ENCODE measurements at places on chromosomes 16 and 17. TPM values are rescaled to one million over a fixed set of nuclear protein-coding genes. Genes with fewer than 3 reads are reported as not detected.

Gene HLF
- not detected for polyA plus RNA-seq

Gene NOL11
- polyA plus RNA-seq, result 22.6 TPM

Gene SLC47A1
- not detected for polyA plus RNA-seq

Gene MT1A
- polyA plus RNA-seq, result not detected

Gene TNFSF12
- 27.9 TPM for polyA plus RNA-seq

Gene ADAP2
- 3.1 TPM for polyA plus RNA-seq

Gene NPIPB8
- not detected for polyA plus RNA-seq

Gene COX6A2
- not detected for polyA plus RNA-seq

Gene KRTAP2-2
- not detected for polyA plus RNA-seq

Gene SLC5A10
- polyA plus RNA-seq, result 0.10 TPM

Gene CNTD1
- polyA plus RNA-seq, result not detected

Gene ENPP7
- polyA plus RNA-seq, result not detected

Gene SERPINF2
- 0.40 TPM for polyA plus RNA-seq

Gene CACNB1
- not detected for polyA plus RNA-seq

Gene C1QL1
- polyA plus RNA-seq, result not detected

Gene NRN1L
- not detected for polyA plus RNA-seq

Gene C17orf100
- polyA plus RNA-seq, result 16.8 TPM

Gene FGF11
- not detected for polyA plus RNA-seq

Gene SLFN11
- 6.0 TPM for polyA plus RNA-seq

Gene ABCC6
- not detected for polyA plus RNA-seq

Gene CDH3
- polyA plus RNA-seq, result not detected

Gene KRT12
- polyA plus RNA-seq, result not detected

Gene DHODH
- polyA plus RNA-seq, result 8.8 TPM

Gene CA10
- not detected for polyA plus RNA-seq

Gene ARL17A
- 3.7 TPM for polyA plus RNA-seq

Gene BICDL2
- not detected for polyA plus RNA-seq

Gene PIK3R6
- 0.30 TPM for polyA plus RNA-seq

Gene TRPV3
- polyA plus RNA-seq, result not detected

Gene KRT27
- polyA plus RNA-seq, result not detected

Gene TSPOAP1
- polyA plus RNA-seq, result 0.03 TPM

Gene KRTAP4-6
- polyA plus RNA-seq, result not detected

Gene SLFN14
- polyA plus RNA-seq, result not detected

Gene CSH1
- not detected for polyA plus RNA-seq

Gene ABCC12
- polyA plus RNA-seq, result not detected

Gene EPOP
- not detected for polyA plus RNA-seq

Gene WNK4
- not detected for polyA plus RNA-seq

Gene ATP2C2
- not detected for polyA plus RNA-seq

Gene CCL1
- not detected for polyA plus RNA-seq

Gene KIFC3
- not detected for polyA plus RNA-seq

Gene SLX1B
- 11.9 TPM for polyA plus RNA-seq

Gene TCAP
- polyA plus RNA-seq, result 0.25 TPM

Gene LRRC75A
- 1.5 TPM for polyA plus RNA-seq
